ENCODE measurements at places on chromosomes 2 and 18. TPM values are rescaled to one million over a fixed set of nuclear protein-coding genes. Genes with fewer than 3 reads are reported as not detected.

DNA sequence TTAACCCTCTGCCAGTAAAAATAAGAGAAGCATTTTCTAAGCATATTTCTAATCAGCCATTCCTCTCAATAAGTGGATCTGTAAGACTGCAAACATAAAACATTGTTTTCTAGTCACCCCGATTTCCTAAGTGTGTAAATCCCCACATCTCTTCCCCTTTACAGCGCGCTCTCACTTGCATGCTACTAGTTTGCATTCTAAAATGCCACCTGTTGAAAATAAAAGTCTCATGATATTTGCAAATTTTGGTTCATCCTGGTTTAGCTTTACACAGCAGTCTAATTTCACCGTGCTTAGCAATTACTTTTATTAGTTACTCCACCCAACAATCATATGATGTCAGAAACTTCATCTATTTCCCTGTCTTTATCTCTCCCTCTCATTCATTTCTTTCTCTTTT is 1230.7 kb upstream of the ZEB2 start:
- no peaks in the 10 kb centered on the region for H3K27me3 ChIP-seq
- no peak for DNase-seq
- H3K36me3 ChIP-seq = no peaks in the 10 kb centered on the region
- no peak overlapping the region for H3K27ac ChIP-seq
- H3K4me3 ChIP-seq = no peak overlapping the region

FOXI3 gene
- not detected for total RNA-seq

DNA sequence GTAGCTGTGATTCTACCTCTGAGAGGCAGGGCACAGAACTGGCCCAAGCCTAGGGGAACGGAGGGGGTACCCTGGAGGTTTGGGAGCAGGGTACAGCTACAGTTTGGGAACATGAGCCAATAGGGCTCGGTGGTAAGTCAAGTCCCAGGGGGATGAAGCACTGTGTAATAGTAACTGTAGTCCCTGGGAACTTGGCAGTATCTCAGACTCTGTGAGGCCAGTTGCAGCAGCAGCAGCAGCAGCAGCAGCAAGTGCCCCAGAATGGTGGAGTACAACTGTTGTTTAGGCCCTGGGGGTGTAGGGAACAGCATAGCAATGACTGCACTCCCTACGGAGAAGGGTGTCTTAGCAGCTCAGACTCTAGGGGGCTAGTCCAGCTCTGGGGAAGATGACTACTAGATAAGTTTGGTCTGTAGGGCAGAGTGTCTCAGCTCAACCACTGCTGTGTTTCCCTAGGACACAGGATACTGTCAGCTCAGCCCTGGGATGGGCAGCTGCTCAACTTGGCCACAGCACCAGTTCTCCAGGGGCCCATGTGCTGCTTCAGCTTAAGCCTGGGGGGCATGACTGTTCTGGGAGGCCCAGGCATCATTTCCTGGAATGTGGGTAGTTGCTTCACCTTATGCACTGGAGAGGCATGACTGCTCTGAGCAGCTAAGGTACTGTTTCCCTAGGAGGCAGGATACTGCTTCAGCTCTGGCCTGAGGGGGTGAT is 20.5 kb downstream of the CARF start:
- H3K27ac ChIP-seq = no peak overlapping the region
- H3K4me1 ChIP-seq = no peaks in the 10 kb centered on the region
- no peak for DNase-seq

- DNase-seq = no peak
- no peak overlapping the region for H3K4me3 ChIP-seq
- no peaks in the 10 kb centered on the region for H3K36me3 ChIP-seq
- no peak overlapping the region for H3K27ac ChIP-seq
- H3K27me3 ChIP-seq = peaks cover 30% of the 10 kb centered on the region
These were observed 10.8 kb downstream of the GBX2 start for GRCh38 chr2:236157366-236157765.

DES gene
- total RNA-seq = 933 TPM

GRCh38 chr18:76445275-76445674 is 49.8 kb downstream of the ZNF516 start:
- H3K27ac ChIP-seq = peak overlapping the region; percentile 94
- no peaks in the 10 kb centered on the region for H3K36me3 ChIP-seq
- H3K4me3 ChIP-seq = no peak overlapping the region
- no peaks in the 10 kb centered on the region for H3K27me3 ChIP-seq
- H3K4me1 ChIP-seq = peaks cover 13% of the 10 kb centered on the region

DNA sequence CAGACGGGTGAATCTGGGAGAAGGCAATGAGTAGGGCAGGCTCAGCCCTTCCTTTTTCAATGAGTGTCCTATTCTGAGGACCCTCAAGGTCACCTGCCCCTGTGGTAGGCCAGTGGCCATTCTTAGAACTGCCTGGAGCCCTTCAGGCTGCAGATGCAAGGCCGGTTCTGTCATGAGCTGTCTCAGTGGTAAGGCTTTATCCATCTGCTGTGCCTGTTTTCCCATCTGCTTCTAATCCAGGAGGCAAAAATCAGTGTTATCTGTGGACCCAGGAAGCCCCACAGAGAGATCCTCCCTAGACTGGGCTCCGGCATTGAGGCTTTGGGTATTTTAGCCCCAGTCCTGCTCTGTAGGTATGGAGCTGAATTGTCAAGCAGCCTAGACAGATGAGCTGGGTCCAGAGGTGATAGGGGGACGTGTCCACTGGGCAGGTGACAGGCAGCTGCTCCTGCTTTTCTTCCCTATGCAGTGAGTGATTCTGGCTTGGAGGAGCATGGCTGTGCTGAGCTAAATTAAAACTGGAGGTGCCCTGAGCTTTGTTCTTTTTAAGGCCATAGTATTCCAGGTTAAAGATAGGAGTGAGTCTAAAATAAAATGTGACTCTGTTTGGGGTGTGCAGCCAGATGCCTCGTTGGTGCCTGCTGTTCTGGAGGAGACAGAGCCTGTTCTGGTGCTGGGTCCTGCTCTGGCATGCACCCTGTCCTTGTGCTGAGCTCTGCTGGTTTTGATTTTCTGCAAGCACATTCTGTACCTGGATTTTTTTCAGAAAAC is 92.5 kb downstream of the FHOD3 start:
- no peak overlapping the region for H3K27ac ChIP-seq
- no peak for DNase-seq
- H3K4me1 ChIP-seq = no peaks in the 10 kb centered on the region
- no peak overlapping the region for H3K4me3 ChIP-seq

DNA sequence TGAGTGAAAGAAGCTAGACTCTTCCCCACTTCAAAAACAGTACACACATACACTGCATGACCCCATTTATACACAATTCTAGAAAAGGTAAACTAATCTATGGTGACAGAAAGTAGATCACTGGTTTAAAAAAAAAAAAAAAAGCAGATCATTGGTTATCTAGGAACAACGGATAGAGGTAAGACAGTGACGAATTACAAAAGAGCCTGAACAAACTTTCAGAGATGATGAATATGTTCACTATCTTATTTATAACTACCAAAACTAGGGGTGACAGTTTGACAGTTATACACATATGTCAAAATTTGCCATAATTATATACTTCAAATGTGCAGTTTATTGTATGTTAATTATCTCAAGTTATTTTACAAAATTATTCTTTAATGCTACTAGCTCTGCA is 27.5 kb downstream of the MAP3K2 start:
- DNase-seq = no peak
- no peak overlapping the region for H3K4me3 ChIP-seq
- no peaks in the 10 kb centered on the region for H3K27me3 ChIP-seq
- H3K4me1 ChIP-seq = peaks cover 2% of the 10 kb centered on the region

DNA sequence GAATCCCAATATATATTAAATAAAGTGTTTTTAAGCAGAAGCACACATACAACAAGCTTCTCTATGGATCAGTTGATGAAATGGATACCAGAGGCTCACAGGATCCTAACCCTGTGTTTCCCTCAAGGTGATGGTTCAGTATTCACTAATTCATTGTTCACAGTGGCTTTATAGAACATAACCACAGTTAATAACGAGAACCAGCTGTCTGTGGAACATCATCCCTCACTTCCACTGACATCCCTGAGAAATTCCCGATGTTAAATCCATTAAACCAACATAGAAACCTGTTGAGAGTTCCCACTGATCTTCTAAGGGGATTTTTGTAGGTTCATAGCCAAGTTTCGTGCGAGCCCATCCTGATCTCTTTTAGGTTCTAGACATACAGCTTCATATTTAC is 29.0 kb downstream of the CCDC195 start:
- no peak for DNase-seq
- no peak overlapping the region for H3K27ac ChIP-seq
- no peaks in the 10 kb centered on the region for H3K36me3 ChIP-seq
- no peaks in the 10 kb centered on the region for H3K4me1 ChIP-seq
- H3K4me3 ChIP-seq = no peak overlapping the region
- H3K27me3 ChIP-seq = no peaks in the 10 kb centered on the region

SKA1 gene
- 5.5 TPM for total RNA-seq

Data from uterus (tissue), 4 donors.